ENCODE measurements at places on chromosomes 3 and 15.

DNA sequence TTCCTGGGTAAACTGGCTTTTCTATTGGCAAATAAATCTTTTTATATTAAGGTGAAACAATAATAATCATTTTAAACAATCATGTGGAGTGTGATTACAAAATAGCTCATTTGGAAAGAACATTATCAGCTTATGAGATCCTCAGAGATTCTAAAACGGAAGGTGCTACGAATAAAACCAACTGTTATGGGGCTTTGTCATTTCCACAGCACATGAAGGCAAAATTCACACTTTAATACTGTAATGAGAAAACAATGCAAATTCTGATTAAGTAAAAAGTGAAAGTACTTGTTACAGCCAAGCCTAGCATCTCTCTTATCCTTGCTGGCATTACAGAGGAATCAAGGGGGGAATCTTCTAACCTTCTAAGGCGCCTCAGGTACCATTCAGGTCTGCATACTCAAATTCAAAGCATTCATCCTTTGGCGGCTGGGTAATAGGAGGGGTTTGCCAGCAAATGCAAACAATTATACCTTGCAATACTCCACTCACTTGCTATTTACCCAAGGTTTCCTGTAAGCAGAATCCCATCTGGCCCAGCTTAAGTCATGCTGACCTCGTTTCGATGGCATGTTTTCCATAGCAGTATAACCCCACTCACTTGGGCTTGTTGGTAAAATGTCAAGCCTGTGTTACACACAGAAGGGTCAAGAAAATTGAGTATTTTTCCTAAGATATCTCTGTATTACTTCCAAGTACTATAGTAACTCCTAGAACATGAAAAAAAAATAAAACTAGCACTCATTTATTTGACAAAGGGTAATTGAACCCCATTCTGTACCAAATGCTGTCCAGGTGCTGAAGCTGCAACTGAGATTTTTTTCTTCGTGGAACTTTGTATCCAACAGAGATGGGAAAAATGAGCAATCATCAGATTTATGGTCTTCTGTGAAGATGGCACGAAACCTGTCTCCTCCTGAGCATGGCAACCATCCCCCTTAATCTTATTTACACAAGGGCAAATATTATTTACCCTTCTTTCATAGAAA lies 183.7 kb upstream of the LMCD1 start:
- DNase-seq, result no peak

- DNase-seq, result peak; percentile 74
These were observed at the start of gene B3GALNT1 for GRCh38 chr3:161104561-161105551. Gene B3GALNT1 (minus strand): TSS chr3:161105349. CDS start chr3:161086754, 18,595 bp downstream.

DNA sequence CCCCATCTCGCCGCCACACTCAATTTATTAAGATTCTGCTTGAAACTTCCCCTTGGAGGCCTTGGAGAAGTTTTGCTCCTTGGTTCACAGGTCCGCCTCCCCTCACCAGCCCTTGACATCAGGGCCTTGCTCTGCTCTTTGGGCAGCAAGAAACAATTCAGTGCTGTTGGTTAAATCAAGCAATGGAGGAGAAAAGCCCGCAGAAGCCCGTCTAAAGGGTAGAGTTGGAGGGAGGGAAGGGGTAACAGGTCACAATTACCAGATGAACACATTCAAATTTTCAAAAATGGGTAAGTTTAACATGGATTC lies 429 bp downstream of the PARP9 start:
- no peak for DNase-seq

DNA sequence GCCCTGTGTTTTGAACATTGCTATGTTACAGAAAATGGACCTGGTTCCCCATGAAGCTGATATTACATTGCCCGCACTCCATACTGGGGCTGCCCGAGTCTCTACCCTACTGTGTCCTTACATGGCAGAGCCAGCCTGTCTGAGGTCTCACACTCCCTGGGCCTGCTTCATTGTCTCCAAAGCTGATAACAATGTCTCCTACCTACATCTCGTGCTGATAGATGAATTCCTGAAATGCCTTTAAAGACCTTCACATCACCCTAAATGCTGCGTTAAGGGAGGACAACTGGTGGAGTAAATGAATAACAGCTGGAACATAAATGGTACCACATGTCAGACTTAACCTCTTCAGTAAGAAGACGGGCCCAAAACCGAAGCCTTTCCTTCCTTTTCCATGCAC lies 62.9 kb upstream of the PTX3 start:
- DNase-seq, result no peak

- DNase-seq, result no peak
These were observed 48.3 kb downstream of the GNB4 start for GRCh38 chr3:179402963-179403362.

DNA sequence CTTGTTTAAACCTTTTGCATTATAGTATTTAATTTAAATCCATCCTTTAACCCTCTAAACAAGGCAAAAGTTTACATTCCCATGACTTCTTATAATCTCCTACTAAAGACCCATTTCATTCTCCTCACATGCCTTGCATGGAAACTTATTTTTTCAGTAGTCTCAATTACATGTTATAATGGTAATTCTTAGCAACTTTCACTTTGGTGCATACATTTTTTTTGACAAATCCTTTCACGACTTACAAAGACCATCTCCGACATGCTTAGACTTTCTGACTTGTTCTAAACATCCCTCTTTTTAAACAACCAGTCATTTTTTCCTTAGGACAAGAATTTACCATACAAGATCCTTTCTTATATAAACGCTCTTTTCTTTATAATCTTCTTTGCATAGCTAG lies 615.4 kb upstream of the GBE1 start:
- DNase-seq, result no peak

- DNase-seq, result no peak
These were observed 46.7 kb downstream of the PARP14 start for GRCh38 chr3:122727294-122727693.

GRCh38 chr15:100159436-100159835 lies 182.3 kb downstream of the ADAMTS17 start:
- DNase-seq, result no peak

GRCh38 chr3:24168977-24169376 lies 223.9 kb downstream of the NR1D2 start:
- no peak for DNase-seq

DNA sequence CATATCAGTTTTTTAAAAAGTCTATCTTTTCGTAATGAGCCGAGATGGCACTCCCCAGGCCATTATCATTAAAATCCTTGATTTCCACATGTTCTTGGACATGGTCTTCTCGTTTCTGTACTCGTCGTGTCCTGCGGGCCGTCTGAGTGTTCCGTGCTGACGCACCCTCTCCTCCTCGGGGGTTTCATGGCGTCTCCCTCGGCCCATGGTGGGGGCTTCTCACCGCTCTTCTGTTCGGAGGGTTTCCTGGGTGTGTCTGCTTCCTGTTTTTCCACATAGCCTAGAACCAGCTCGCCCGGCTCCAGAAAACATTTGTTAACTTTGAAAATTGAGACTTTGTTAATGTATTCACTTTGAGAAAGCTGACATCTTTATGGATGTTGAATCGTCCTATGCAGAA lies 92.7 kb downstream of the VGLL4 start:
- DNase-seq, result no peak

DNA sequence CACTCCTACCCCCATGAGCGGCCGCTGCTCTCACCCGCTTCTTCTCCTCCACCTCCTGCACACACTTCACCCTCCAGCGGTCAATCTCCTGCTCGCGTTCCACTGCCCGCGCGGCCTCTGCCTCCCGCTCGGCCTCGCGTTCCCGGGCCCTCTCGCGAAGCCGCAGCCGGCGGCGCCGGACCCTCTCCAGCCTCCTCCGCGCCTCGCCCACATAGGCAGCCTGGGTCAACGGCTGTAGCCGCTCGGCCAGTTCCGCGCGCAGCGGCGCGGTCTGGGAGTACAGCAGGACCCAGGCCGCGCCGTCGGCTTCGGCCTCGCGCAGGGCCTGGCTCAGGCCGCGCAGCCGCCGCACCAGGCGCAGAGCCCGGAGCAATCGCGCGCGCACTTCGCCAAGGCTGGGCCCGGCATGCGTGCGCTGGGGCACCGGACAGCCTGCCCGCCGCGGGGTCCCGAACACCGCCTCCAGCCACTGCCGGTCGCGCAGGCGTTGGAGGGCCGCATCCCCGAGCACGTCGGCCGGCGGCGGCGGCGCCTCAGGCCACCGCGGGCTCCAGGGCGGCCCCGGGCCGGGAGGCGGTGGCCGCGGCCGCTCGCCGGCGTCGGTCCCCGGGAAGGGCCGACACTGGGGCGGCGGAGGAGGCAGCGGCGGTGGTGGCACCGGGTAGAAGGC lies 595 bp downstream of the PDCD7 start:
- DNase-seq, result peak; percentile 16

GRCh38 chr3:58478781-58479180 lies 13.1 kb upstream of the KCTD6 start:
- no peak for DNase-seq

DNA sequence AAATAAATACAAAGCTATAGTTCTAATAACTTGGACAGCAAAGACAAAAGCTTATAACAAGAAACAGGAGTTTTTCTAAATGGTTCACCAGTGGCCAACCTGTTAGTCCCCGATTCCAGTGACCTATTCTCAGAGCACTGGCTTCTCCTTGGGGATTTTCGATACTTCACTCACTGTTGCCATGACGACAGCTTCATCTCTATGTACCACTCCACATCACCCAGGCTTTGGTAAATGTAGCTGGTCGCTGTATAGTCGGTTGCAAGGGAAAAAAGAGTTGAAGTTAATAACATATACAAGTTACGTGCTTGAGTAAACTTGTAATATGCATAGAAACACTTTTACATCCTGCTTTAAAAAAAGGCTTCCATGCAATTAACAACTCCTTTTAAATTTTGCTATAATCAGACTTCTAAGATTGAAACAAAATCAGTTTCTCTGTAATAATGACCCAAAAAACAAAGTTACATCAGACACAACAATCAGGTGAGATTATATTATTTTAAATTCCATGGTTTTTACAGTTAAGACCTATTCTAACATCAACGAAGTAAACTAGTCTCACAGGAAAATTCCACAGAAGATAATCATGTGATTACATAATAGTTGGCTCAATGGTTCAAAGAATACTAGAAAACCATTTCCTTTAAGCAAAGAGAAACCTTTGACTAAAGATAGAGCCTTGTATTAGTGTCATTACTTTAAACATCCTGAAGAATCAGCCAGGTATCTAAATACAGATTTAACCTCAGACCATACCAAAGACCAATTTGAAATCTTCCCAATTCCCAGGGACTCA lies 2.9 kb downstream of the CCNL1 start:
- DNase-seq, result peak; percentile 6

GRCh38 chr15:92411256-92411655 lies 17.6 kb downstream of the ST8SIA2 start:
- DNase-seq, result no peak

GRCh38 chr3:147391781-147392624 lies 14.3 kb downstream of the ZIC4 start:
- DNase-seq, result no peak

DNA sequence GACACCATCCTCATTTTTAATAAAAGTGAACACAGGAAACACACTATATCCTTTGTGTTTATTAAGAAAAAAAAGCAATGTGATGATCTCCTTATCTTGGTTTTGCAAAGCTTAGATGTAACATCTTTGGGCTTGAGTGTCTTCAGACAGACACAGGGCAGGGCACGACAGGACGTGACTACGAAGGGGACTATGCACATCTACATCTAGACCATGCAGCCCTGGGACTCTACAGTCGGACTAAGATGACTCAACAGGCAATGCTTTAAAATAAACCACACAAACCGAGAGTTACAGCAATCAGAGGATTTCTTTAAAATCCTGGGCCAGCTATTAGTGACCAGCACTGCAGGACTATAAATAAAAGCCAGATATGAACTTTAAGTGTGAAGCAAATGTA lies 22.8 kb upstream of the TM2D3 start:
- no peak for DNase-seq

DNA sequence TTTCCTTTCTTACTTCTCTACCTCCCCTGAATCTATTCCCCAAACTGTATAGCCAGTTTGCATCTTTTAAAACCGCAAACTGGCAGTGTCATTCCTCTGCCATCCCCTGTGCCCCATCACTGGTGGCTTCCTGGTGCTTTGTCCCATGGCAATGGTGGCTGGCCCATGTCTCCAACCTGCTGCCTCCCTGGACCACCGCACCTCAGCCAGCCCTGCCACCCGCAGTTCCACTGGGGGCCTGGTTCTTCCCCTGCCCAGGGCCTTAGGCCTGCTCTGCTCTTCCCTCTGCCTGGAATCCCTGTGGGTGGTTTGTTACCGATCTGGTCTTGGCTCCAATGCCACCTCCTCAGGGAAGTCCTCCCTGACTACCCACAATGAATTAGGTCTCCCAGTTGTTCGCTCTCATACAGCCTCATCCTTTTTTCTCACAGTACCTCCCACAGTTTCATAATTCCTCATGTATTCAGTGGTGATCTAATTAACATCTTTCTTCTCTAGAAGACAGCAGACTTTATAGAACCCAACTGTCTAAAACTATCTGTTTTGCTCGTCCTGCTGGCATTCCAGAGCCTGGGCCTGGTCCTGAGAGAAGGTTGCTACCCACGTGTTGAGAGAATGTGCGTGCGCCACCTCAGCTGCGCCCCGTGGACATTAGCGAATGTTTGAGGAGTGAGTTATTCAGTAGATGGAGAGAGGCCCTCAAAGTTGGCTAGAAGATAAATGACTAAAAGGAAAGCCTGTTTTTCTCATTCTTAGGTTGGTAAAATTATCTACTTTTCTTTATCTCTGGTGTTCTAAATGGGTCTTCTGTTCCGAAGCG lies 130.1 kb downstream of the DNAJB8 start:
- no peak for DNase-seq

DNA sequence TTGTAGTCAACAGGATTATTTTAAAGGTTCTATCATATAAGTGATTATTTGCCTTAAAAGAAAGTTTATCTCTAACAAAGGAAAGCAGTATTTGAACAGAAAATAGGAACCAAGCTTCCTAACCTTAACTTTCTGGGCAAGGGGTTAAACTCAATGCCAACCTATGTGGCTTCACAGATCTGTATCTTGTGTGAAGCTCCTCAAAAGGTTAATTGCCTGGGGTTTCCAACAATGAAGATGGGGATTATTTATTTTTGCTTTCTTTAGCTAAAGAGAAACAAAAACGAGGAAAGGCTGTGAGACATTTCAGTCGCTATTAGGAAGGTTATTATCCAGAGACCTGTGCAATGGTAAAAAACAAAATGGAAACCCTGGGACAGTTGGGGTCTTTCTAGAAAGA lies 1.1 kb upstream of the WDR82 start:
- no peak for DNase-seq

- DNase-seq, result no peak
These were observed 12.3 kb downstream of the ISLR start for GRCh38 chr15:74185710-74186348.

DNA sequence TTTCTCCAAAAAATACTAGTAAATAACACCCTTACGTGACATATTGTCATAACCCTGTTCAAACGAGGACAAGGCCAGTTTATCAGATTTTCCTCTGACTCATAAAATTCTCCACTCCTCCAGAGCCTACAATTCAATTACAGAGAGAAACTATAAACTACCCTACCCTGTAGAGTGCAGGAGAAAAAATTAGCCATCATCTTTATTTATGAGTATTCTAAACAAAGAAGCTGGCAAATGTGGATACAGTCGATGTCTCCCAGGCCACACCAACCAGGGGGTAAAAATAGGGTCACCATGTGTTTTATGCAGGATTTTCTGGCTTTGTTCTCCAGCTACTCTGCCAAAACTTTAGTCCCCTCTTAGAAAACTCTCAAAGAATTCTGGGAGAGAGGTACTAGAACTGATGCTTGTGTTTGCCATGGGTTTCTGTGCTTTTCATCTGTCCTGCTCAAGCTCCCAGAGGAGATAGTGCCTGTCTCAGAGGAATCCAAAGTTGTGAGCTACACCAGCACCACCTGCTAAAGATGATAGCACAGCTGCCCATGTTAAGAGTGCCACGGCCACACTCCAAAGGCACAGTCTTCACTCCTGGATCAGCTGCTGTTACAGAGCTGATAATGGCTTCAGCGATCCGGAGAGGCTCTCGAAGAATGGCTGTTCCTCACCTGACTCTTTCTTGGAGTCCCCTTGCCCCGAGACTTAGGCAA lies 150.2 kb downstream of the IMPG2 start:
- DNase-seq, result no peak
